ENCODE measurements at places on chromosomes 7 and 10.

- H3K36me3 ChIP-seq = no peaks in the 10 kb centered on the region
- no peak for DNase-seq
- no peak overlapping the region for H3K27ac ChIP-seq
- H3K27me3 ChIP-seq = no peaks in the 10 kb centered on the region
- H3K4me3 ChIP-seq = no peak overlapping the region
Measured at GRCh38 chr7:19403691-19404090, 258.5 kb upstream of the FERD3L start.

DNA sequence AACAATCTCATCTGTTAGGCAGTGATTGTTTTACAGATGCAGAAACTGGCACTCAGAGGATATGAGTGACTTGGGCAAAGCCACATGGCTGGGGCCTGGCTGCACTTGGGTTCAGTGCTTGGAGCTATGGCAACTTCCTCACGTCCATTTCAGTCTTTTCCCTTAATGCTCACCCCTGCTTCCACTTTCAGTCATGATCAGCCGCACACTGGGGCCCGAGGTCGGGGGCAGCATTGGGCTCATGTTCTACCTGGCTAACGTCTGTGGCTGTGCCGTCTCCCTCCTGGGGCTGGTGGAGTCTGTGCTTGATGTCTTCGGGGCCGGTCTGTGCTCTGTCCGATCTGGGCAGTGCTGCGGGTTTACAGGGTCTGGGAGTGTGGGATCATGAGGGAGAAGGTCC is 3.0 kb downstream of the SLC12A9 start:
- no peaks in the 10 kb centered on the region for H3K36me3 ChIP-seq
- H3K4me1 ChIP-seq = no peaks in the 10 kb centered on the region
- no peak for DNase-seq
- H3K27me3 ChIP-seq = no peaks in the 10 kb centered on the region
- no peak overlapping the region for H3K27ac ChIP-seq

- no peak overlapping the region for H3K27ac ChIP-seq
- H3K36me3 ChIP-seq = no peaks in the 10 kb centered on the region
- no peak for DNase-seq
- H3K4me3 ChIP-seq = no peak overlapping the region
Measured at GRCh38 chr7:78953090-78953489, 500.4 kb downstream of the MAGI2 start.

- H3K36me3 ChIP-seq = no peaks in the 10 kb centered on the region
- no peaks in the 10 kb centered on the region for H3K27me3 ChIP-seq
- no peak for DNase-seq
- no peak overlapping the region for H3K27ac ChIP-seq
- no peak overlapping the region for H3K4me3 ChIP-seq
Measured at GRCh38 chr7:24457219-24457558, 116.1 kb upstream of the PALS2 start.

DNA sequence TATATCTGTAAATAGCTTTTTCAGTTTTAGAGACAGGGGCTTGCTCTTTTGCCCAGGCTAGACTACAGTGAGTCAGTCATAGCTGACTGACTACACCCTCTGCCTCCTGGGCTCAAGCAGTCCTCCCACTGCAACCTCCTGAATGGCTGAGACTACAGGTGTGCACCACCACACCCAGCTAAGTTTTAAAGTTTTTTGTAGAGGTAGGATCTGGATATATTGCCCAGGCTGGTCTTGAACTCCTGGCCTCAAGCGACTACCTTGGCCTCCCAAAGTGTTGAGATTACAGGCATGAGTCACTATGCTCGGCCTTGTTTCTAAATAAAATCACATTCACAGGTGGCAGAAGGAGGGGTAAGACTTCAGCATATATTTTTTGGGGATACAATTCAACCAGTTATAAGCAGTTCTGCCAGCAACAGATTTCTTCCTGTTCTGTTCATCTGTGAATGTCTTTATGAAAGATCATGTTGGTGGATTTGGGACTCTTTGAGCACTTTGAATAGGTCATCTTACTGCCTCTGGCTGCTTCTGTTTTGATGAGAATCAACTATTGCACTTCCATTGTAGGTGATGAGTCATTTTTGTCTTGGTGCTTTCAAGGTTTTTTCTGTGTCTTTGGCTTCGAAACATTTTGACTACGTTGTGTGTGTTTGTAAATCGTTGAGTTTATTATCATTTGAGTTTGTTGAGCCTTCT is 15.7 kb downstream of the RBM33 start:
- H3K4me3 ChIP-seq = no peak overlapping the region
- H3K4me1 ChIP-seq = peaks cover 9% of the 10 kb centered on the region
- no peaks in the 10 kb centered on the region for H3K27me3 ChIP-seq
- H3K27ac ChIP-seq = no peak overlapping the region
- no peaks in the 10 kb centered on the region for H3K36me3 ChIP-seq
- DNase-seq = no peak

- H3K4me1 ChIP-seq = peaks cover 25% of the 10 kb centered on the region
- H3K27ac ChIP-seq = peak overlapping the region; percentile 95
- H3K4me3 ChIP-seq = peak overlapping the region; percentile 64
Measured at GRCh38 chr7:825386-825785, 6.9 kb upstream of the SUN1 start.

DNA sequence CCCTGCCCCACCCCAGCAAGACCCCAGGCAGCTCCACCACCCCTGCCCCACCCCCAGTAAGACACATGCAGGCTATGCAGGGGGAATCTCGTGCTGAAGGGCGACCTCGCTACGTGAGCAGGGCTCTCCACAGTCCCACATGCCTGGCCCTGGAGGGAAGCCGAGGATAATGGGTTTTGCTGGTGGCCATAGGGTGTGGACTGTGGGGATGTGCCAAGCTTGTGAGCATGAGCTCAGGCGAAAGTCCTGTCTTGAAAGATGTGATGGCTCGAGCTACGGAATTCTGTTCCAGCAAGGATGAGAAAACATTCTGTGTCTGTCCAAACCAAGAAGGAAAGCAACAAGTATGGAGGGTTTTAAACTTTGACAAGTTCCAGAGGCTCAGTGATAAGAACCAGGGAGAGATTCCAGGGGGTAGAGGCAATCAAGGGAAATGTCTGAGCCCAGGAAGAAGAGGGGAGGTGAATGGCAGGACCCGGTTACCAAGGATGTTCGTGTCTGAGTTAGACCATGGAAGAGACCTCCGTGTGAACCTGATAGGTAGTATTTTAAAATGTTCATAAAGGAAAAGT is 63.1 kb downstream of the PYROXD2 start:
- H3K36me3 ChIP-seq = no peaks in the 10 kb centered on the region
- no peaks in the 10 kb centered on the region for H3K27me3 ChIP-seq
- peaks cover 21% of the 10 kb centered on the region for H3K4me1 ChIP-seq
- no peak overlapping the region for H3K4me3 ChIP-seq

GRCh38 chr10:131514454-131514853 is 202.9 kb upstream of the TCERG1L start:
- H3K27ac ChIP-seq = no peak overlapping the region
- H3K4me1 ChIP-seq = peaks cover 14% of the 10 kb centered on the region
- peak overlapping the region; percentile 30 for H3K4me3 ChIP-seq
- DNase-seq = peak; percentile 91
- H3K36me3 ChIP-seq = no peaks in the 10 kb centered on the region

DNA sequence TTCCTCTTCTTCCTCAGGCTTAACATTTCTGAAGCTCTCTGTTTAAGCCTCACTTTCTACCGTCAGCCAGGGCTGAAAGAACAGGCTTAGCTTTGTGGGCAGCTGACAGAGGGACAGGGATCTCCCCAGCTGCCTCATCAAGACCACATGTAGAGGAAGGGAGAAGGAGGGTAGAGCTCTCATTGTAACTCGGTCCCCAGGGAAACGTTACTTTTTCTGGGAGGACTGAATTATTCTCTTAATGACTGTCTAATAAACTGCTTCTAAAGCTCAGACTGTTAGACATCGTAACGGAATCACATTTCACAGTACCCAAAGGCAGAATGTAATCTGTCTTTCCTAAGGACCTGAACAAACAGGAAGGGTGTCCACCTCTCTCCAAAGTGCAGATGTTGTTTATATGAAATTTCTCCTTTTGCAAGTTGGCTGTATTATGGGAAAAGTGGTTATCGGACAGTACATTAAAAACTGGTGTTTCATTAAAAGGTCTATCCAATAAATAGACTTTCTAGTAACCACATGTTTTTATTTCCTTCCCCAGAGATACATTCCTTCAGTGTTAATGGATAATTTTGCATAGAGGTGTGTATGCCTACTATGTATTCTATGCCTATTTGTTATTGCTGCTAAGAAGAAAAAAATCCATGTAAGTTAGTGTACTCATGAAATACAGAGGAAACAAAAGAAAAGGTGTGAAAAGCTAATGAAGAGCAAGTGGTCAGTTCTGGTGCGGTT is 144.2 kb downstream of the CTTNBP2 start:
- no peaks in the 10 kb centered on the region for H3K4me1 ChIP-seq
- H3K36me3 ChIP-seq = no peaks in the 10 kb centered on the region
- H3K4me3 ChIP-seq = no peak overlapping the region
- H3K27ac ChIP-seq = no peak overlapping the region

DNA sequence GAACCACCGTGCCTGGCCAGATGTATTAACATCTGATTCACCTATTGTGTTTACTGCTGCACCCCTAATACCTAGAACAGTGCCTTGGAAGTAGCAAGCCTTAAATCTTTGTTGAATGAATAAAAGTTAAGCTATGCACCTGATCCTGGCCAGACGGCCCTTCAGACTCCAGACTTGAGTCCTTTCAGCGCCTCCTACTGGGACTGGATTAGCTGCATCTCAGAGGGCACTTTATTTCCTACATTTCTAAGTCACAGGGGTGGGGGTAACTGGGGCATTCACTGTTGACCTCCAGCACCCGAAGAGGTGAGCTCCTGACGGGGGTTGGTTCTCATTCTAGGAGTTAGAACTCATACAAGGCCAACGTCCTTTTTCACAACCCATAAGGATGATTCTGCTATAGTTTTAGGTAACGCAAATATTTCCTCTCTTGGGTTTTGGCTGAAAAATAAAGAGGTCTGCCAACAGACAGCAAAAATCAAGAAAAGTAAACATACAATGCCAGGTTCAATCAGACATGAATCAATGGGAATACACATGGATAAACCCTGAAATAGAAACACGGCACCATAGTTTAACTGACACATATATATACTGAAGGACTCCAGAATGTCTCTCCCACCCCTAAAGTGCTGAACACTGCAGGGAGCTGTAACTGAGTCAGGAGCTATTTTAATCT is 48.0 kb upstream of the DLG5 start:
- no peak overlapping the region for H3K4me3 ChIP-seq
- H3K27me3 ChIP-seq = no peaks in the 10 kb centered on the region
- peaks cover 16% of the 10 kb centered on the region for H3K4me1 ChIP-seq
- H3K27ac ChIP-seq = no peak overlapping the region
- peaks cover 13% of the 10 kb centered on the region for H3K36me3 ChIP-seq

DNA sequence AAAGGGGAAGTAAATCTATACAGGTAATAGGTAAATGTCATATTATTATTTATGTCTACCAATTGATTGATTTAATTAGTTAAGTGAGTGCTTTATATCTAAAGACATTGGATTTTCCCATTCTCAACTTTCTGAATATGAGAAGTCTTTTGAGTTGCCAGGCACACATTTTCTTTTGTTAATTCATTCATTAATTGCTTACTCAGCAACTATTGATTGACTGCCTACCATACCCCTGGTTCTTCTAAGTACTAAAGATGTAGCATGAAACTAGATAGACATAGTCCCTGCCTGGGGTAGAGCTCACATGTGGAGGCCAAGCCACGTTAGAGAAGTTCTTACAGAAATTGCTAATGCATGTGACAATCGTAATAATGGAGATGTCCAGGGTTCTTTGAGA is 253.1 kb upstream of the LYZL1 start:
- no peaks in the 10 kb centered on the region for H3K4me1 ChIP-seq
- H3K27ac ChIP-seq = no peak overlapping the region
- no peaks in the 10 kb centered on the region for H3K36me3 ChIP-seq

GRCh38 chr7:36151921-36152755 is 916 bp upstream of the EEPD1 start:
- H3K4me3 ChIP-seq = peak overlapping the region; percentile 75
- peaks cover 20% of the 10 kb centered on the region for H3K4me1 ChIP-seq
- no peaks in the 10 kb centered on the region for H3K27me3 ChIP-seq
- no peak for DNase-seq

GRCh38 chr7:148588670-148589131 is 1.9 kb upstream of the C7orf33 start:
- no peaks in the 10 kb centered on the region for H3K4me1 ChIP-seq
- H3K4me3 ChIP-seq = no peak overlapping the region
- no peak overlapping the region for H3K27ac ChIP-seq
- H3K27me3 ChIP-seq = peaks cover 19% of the 10 kb centered on the region
- H3K36me3 ChIP-seq = no peaks in the 10 kb centered on the region

DNA sequence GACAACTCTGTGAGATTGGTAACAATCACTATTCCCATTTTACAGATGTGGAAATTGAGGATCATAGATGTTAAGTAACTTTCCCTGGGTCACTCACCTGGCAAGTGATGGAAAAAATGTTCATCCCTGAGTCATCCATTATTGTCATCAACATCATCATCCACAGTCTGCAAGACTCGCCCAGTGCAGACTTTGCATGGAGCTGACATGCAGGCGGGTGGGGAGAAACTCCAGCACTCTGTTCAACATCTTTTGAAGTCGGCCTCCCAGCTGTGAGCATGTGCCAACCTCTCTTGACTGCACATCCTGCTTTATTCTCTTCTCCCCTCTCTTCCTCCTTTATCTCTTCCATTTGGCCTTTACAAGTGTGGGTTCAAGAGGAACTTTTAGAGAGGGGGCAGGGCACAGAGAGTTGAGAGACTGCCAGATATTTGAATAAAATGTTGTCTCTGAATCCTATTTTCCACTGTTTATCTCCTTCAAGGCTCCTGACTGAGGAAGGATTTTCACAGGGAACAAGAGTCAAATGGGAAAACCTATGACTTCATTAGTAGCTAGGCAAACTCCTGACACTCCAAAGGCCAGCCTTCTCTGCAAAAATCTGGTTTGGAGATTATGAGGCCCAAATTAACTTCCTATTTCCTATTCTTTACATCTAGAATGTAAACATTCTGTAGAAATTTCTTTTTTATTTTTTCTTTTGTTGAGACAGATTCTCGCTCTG is 283.7 kb upstream of the PODXL start:
- no peak for DNase-seq
- H3K27me3 ChIP-seq = peaks cover 21% of the 10 kb centered on the region
- no peaks in the 10 kb centered on the region for H3K36me3 ChIP-seq
- no peak overlapping the region for H3K27ac ChIP-seq
- no peak overlapping the region for H3K4me3 ChIP-seq

GRCh38 chr7:106068986-106069385 is 43.1 kb downstream of the SYPL1 start:
- H3K27ac ChIP-seq = peak overlapping the region; percentile 65
- H3K36me3 ChIP-seq = no peaks in the 10 kb centered on the region
- no peak overlapping the region for H3K4me3 ChIP-seq
- H3K4me1 ChIP-seq = peaks cover 30% of the 10 kb centered on the region

DNA sequence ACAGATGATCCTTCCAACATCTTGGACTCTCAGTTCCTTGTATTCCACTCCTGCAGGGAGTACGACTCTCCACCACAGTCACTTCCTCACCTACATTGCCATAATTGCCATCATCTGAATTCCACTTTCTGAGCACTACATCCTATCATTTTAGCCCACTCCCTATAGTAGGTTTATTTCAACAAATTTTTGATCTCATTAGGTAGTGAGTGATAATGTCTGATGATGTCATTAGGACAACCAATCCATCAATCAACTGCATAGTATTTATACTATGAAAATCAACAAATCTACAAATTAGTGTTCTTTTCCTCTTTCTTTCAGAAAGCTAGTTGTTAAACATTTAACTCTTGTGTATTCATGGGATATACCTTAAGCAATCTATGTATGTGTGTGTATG is 13.7 kb upstream of the TRA2A start:
- no peak overlapping the region for H3K27ac ChIP-seq
- H3K4me1 ChIP-seq = no peaks in the 10 kb centered on the region
- H3K36me3 ChIP-seq = no peaks in the 10 kb centered on the region
- DNase-seq = no peak
- no peaks in the 10 kb centered on the region for H3K27me3 ChIP-seq
- H3K4me3 ChIP-seq = no peak overlapping the region
